ENCODE measurements at places on chromosomes 3 and 15.

GRCh38 chr15:55791551-55792400 lies 48.8 kb upstream of the PRTG start:
- no peak for DNase-seq

DNA sequence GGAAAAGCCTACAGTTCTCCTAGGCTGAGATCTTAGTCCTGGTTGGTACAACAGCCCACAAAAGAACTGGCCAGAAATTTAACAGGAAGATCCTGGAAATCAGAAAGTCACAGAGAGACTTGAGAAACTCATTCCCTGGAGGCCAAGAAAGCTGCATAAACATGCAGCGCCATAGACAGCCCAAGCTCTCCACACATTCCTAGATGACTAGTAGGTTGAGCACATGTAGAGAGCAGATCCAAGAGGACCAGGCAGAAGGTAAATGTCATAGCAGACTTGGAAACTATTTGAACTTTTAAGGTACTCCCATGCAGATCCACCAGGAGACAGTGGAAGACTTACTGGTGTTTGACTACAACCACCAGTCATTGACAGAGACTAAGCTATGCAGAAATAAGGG lies 18.4 kb downstream of the KBTBD12 start:
- DNase-seq: no peak

GRCh38 chr3:31958701-31959152 lies 22.3 kb downstream of the OSBPL10 start:
- DNase-seq: no peak

DNA sequence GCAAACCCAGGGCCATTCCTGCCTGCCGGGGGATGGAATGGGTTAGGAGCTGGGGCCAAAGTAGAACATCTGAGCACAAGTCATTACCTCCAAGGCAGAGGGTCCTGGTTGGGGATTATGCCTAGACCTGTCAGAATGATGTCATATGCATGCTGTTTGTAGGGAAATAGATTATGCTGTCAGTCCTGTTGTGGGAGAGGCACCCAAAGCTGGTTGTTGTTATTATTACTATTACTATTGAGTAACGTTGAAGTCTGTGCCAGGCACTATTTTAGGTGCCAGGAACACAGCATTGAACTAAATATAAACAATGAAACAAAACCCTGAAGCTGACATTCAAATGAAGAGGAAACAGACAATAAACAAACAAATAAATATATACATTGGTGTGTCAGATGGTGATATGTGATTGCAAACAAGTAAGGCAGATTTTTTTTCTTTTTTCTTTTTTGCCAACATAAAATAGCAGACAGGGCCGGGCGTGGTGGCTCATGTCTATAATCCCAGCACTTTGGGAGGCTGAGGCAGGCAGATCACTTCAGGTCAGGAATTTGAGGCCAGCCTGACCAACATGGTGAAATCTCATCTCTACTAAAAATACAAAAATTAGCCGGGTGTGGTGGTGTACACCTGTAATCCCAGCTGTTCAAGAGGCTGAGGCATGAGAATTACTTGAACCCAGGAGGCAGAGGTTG lies 2.0 kb downstream of the P4HTM start:
- no peak for DNase-seq

GRCh38 chr3:5079761-5080160 lies 42.3 kb upstream of the ARL8B start:
- DNase-seq: no peak

DNA sequence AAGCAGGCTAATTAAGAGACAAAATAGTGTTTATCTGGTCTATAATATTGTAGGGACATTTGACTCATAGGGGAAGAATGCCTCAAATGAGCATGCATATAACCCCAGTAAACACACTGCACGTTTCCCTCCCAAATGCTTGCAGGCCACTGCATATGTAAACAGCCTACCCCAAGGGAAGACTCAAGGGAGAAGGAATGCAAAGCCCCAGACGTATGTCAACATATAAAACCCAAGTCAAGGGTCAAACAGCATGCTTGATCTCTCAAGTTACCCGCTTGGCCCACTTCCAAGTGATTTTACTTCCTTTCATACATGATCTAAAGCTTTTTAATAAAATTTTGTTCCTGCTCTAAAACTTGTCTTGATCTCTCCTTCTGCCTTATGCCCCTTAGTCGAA lies 1090.0 kb downstream of the OTOL1 start:
- DNase-seq: no peak

- DNase-seq: no peak
Measured at GRCh38 chr3:158404131-158404718, 166.8 kb upstream of the MLF1 start.

GRCh38 chr3:177946497-177946896 lies 589.7 kb upstream of the KCNMB2 start:
- DNase-seq: no peak

DNA sequence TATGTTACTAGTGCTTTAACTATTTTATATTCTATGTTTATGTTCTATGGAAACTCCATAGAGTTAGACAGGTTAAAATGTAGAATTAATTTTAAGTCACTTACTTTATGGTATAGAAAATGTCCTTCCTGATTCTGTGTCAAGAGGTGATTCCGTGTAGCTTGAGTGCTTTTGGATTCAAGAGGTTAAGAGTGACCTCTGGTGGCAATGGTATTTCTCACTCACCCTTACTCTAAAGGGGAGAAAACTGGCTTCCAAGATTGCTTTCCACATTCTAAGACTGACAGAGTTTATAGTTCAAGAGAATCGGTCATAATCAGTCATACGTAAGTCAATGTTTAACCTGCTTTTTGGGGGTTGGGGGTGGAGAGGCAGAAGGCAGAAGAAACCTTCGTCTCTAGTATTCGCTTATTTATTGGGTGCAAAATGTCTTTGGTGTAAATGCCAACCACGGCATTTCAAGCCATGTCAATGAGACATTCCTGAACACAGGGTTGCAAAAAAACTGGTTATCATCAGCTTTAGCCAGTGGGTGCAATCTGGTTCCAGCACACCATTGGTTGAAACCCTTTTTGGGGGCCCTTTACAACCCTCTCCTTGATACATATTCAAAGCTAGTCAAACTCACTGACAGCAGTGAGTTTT lies 92.0 kb upstream of the VGLL3 start:
- peak; percentile 29 for DNase-seq

- peak; percentile 64 for DNase-seq
Measured at GRCh38 chr3:155701882-155702465, 42.9 kb downstream of the PLCH1 start.

DNA sequence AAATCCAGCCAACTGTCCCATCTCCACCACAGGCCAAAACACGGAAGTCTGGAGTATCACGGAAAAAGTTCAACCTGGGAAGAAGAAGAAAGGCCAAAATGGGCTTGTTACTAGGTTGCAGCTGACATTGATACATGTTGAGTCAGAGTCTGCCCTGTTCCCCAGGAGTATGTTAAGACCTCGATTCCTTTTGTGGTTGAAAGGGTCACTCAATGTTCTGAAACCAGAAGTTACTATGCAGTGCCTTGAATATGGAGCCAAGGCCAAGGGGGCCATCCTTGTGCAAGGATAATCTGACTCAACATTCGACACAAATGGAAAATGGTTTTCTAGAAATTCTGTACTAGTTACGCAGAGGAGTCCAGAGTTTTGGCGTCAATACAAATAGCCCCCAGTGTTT lies 104.2 kb downstream of the DGKG start:
- DNase-seq: no peak

DNA sequence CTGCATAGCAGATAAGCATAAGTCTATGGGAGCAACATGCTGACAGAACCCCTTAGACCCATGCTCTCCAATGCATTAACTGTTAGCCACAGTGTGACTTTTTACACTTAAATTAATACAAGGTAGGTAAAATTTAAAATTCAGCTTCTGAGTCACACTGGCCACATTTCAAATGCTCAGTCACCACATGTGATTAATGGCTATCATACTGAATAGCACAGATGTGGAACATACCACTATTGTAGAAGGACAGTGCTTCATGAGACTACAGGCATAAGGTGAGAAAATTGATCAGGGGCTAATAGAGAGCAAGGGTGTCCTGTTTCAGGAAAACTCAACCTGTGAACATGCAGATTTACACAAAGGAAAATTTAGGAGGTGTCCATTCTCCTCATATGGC lies 357.0 kb upstream of the SEMA6D start:
- no peak for DNase-seq

GRCh38 chr3:172717493-172718088 lies 6.7 kb upstream of the NCEH1 start:
- no peak for DNase-seq

DNA sequence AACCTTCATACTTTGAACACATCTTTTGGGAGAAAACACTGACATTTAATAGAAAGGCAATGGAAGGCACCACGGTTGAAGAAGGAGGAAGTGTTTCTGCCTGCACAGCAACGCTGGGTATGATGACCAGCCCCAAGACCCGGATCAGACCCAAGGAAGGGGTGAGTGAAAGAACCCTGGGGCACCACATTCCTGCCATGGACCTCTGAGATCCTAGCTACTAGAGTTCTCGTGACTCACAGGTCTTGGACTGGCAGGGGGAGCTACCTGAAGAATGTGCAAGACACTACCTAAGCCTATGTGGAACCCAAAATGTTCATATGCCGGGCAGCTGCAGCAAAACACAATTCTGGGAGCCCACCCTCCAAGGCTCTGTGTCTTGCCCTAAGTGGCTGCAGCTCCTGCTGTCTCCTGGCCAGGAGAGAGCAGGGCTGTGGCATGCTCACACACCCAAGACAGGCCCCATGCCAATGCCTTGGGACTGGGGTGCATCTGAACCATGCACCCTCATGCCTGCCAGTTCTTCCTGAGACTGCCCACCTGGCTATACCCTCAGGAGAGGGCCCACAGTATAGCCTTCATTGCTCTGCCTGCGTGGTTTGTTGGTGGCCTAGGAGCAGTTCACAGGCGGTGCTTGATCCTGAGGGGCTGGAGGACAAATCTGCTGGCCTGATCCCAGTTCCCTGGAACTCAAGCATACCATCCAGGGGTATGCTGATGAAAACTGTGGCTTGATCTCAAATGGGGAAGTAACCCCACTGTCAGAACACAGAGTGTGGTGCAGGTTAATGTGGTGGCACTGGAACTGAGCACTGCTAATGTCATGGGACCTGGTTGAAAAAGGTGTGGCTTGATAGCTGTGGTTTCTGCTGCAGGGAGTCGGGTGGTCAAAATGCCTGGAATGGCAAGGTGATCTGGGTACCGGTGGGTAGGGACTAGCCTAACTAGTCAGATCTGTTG lies 353.3 kb upstream of the ARHGEF26 start:
- no peak for DNase-seq

GRCh38 chr3:27385504-27385903 lies 16.3 kb upstream of the NEK10 start:
- DNase-seq: no peak

GRCh38 chr3:156477323-156477722 lies 77.6 kb downstream of the SSR3 start:
- DNase-seq: no peak

DNA sequence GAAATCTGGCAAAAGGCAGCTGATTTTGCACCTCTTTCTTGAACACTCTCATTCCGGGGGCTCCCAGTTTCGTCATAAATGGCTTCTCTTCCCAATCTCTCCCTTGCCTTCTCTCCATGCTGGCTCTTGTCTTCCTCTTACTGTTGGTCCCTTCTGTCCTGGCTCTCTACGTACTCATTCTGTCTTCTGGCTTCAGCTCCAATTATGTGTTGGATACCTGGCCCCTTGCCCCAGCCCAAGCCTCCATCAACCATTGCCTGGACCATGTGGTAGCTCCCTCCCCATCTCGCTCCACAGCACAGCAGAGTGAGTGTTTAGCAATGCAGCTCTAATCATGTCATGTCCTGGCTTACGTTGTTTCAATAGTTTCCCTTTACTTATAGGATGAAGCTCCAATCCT lies 21.7 kb upstream of the KY start:
- no peak for DNase-seq

DNA sequence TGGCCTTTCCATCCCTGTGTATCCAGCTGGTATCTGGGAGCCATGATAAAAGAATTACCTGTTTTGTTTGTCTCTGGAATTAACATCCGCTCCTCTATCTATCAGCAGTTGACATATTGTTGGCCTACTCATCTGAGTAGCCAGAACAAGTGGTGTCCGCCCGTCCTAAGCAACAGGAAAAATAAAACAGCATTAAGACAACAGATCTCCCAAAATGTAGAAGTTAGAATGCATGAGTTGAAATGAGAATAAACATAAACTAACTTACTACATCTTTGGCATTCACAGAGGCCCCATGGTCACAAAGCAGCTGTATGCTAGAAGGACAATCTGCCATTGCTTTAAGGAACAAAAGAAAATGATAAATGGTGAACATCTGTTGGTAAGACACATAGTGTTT lies 75.9 kb downstream of the UACA start:
- no peak for DNase-seq

GRCh38 chr15:75952525-75952924 lies 48.8 kb downstream of the FBXO22 start:
- no peak for DNase-seq

DNA sequence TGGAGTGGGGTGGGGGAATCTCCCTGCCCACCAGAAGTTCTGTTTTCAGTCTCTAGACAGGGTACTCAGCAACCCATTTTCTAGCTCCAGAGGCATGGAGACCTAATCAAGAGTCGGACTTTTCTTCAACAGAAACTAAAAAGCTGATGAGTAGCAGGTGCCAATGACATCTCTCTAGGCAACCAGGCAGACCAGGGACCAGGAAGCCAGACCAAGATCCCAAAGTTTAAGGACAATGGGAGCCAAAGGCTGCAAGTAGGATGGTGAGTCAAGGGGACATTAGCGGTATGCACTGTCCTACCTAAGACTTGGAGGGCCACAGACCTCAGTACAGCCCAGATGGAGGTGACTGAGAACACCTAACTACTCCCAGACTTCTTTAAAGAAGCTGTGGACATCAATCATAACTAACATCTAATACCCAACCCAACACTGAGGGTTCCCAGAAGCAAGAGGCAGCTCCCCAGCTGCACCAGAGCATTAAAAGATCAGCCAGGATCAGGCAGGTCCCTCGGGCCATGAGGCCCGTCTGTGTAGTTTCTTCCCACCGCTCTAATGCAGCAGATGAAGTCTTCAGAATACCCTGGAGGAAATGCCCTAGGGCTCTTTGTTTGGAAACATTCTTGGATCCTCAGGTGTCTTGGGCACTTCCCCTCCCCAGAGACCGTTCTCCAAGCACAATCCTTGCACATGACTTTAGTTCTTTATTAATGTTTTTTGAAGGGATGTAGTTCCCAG lies 979 bp downstream of the CCDC71 start:
- DNase-seq: no peak

- no peak for DNase-seq
Measured at GRCh38 chr15:85988741-85989140, 90.9 kb upstream of the AGBL1 start.

DNA sequence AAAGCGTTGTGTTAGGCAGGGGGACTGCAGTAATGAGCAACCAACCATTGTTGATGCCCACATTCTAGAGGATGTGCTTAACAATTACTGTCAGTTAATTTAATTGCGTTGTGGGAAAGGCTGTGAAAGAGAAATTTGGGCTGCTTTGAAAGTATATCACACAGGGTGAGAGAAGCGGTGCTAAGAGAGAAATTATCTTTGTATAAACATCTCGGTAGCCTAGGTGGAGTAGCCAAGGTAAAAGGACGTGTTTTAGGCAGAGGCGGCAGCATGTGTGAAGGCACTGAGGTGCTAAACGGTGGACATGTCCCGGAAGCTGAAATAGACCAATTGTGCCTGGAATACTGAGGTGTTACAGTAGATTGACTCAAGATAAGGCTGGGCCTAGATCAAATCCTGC lies 71.9 kb downstream of the UBE2E2 start:
- DNase-seq: no peak

Measured in SK-N-DZ (cell line).